ENCODE measurements at places on chromosomes 16 and 17.

- no peak for DNase-seq
Measured at GRCh38 chr17:62902531-62903220, 63.4 kb upstream of the TANC2 start.

DNA sequence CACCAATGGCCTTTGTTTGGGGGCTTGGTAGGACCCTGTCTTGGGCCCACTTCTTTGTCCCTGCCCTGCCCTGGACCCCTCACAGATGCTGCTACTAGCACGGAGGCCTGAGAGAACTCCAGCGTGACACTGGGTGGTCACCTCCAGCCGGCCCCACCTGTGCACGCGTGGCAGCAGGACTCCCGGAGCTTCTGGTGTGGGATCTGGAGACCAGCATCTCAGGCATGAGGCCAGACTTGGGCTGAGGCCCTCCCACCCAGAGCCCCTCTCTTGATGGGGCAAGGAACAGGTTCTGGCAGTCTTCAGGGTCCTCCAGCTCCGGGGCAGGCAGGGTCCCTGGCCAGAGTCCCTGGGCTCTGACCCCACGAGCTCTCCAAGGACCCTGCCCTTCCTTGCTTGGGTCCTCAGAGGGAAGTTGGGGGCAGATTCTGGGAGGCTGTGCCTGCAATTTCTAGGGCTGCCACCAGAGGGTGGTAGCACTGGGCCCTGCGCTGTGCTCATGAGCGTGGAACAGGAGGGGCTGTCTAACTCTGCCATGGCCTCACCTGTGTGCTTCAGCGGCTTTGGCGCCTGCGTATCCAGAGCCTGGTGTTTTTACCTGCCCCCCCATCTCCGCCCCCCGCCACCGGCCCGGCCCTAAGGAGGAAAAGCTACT lies 3.1 kb upstream of the BAIAP3 start:
- no peak for DNase-seq

DNA sequence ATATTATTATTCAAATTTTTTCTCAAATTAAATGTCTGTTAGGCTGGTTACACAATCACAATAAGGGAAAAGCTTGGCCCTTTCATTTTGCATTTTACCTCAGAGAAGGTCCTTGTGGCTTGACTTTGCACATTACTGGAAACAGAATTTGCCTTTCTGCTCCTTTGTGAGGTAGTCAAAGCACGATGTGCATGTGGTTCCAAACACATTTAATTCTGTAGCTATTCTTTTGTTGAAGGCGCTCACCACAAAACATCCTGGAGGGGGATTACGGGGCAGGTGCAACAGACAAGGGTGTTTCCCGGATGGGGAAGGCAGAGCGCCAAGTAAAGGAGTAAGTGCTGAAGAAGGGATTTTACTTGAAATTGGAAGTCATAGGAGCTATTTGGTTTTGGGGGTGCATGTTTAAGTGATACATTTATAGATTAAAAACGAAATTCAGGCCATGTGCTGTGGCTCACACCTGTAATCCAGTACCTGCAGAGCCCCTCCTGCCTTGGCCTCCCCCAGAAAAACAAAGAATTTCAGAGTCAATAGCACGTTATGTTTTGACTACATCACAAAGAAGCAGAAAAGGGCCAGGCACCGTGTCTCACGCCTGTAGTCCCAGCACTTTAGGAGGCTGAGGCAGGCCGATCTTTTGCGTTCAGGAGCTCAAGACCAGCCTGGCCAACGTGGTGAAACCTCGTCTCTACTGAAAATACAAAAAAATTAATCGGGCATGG lies 31.2 kb upstream of the TENT4B start:
- no peak for DNase-seq

DNA sequence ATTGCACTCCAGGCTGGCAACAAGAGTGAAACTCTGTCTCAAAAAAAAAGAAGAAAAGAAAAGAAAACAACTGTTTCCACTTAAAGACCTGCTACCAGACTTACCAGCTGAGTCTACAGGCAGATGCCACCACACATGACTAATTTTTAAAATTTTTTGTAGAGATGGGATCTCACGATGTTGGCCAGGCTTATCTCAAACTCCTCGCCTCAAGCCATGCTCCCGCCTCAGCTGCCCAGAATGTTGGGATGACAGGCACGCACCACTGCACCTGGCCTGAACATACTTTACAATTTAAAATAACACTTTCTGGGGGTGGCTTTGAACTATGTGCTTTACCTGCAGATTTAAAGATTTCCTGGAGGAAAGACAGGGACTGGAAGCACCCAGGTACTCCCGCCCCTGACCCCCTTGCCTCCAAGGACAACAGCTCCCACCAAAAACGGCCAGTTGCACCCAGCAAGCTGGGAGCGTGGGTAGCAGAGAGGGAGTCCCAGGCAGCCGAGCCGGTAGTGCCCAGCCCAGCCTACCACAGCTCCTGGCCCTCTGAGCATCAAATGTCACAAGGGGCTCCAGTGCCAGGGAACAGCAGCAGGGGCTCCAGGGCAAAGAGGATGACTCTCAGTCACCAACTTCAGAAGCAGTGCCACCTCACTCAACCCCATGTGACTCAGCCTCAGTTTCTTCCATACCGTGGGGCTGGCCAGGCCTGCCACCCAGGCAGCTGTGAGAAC lies 262.9 kb downstream of the PARN start:
- DNase-seq, result no peak

DNA sequence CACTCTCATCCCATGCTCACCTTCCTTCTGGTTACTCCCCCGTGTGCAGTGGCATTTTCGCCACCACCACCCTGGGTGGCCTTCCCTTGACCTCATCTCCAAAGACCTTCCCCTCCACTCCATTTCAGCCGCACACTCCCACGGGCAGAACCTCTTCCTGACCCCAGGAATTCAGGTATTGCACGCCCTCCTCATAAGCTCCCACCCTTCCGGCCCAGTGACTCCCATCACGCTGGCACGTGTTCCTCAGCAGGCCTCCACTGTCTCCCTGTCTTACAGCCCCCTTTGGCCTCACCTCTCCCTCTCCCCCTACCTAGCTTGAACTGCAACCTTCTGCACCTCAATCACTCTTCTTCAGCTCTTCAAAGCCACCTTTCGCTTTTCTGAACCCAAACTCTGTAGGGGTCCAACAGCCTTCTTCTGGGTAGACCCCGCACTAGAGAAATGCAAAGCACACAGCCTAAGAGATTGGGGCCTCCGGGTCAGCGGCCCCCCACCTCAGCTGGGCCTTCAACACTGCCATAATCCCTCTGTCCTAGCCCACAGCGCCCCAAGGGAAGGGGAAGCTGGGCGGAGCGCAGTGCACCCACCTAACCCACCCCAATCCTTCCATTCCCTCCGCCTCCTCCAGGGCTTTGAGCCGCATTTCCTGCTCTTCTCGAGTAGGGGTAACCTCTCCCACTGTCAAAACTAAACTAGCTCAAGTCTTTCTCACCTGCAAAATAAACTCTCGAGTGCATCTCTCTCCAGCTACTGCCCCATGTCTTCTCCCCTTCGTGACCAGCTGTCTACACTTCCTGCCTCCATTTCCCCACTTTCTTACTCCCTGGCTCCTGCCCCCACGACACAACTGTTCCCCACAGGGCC lies 1.7 kb upstream of the TMEM97 start:
- DNase-seq, result no peak

DNA sequence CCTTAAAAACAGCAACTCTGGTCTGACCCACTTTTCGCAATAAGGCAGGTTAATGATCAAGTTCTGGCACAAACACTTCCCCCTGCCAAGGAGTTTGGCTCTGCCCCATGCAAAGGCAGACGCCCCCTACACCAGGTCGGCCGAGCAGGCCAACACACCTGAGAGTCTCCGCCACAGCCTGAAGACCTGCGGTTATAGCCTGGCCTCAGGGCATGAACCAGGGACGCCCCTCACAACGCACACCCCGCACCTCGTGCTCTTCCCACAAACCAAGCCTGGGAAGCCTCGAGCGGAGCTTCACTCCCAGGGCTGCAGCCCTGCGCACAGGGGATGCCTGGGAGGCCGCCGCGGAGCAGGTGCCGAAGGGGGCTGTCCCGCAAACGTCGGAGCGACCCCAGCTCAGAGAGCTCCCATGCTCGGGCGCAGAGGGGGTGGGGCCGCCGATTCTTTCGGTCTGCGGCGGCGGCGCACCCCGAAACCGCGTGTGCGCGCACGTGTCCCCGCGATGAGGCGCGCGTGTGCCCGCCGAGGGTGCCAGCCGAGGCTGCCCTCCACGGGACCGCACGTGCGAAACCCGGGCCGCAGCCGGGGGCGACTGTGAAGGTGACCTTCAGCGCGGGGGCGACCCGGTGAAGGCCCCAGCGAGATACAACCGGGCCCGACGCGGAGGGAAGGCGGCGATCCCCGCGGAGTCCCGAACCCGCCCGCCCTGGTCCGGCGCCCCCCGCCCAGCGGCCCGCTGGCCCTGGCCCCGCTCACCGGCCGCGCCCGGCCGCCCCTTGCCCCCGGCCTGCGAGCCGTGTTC lies 559 bp downstream of the CLUH start:
- no peak for DNase-seq

DNA sequence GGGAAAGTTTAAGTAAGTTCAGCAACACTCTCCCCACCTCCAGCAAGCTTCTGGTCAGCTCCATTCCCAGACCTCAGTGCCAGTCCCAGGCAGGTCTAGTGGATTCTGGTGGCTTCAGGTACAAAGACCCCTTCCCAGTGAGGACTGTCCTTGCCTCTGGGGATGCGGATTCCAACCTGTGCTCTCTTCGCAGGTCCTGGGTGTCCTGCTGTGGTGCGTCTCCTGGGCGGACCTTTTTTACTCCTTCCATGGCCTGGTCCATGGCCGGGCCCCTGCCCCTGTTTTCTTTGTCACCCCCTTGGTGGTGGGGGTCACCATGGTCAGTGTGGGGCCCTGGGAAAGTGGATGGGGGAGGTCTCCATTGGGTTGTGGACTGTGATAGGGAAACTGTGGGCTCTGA lies 21.8 kb downstream of the ABCC3 start:
- no peak for DNase-seq

DNA sequence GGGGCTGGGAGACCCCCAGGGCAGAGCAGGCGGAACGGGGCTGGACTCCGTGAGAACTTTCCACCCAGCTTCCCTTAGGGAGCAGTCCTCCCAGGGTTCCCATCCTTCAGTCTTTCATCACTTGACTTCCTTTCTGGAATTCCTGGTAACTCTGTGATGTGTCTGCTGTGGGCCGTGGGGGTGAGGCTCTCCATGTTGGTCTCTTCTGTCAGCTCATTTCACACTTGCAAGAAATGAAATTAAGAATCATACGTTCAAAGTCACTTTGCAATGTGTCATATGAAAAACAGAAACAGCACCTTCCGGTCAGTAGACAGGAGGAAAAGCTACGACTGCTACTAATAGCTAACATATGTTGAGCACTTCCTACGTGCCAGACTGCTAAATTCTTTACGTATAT lies 5.4 kb upstream of the BBS2 start:
- no peak for DNase-seq

DNA sequence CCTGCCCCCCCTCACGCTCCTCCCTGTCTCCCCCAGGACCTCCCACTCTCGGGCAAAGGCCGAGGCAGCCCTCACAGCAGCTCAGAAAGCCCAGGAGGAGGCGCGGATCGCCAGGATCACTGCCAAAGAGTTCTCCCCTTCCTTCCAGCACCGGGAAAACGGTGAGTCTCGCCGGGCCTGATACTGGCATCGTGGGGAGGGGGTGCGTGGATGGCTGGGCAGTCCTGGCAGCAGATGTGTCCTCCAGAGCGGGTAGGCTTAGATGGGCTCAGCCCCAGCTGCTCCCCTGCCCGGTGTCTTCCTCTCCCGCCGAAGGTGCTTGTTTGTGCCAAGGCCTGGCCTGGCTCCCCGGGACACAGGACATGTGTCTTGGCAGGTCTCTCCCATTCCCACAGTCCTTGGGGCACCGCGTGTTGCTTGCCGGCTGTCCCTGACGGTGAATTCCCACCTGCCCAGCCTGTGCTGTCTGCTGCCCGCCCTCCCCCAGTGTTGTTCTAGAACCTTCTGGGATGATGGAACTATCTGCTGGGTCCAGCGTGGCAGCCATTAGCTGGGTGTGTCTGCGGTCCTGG lies 81.6 kb downstream of the KLHDC4 start:
- DNase-seq, result no peak

GRCh38 chr16:68700831-68701230 lies 36.3 kb upstream of the CDH1 start:
- no peak for DNase-seq

DNA sequence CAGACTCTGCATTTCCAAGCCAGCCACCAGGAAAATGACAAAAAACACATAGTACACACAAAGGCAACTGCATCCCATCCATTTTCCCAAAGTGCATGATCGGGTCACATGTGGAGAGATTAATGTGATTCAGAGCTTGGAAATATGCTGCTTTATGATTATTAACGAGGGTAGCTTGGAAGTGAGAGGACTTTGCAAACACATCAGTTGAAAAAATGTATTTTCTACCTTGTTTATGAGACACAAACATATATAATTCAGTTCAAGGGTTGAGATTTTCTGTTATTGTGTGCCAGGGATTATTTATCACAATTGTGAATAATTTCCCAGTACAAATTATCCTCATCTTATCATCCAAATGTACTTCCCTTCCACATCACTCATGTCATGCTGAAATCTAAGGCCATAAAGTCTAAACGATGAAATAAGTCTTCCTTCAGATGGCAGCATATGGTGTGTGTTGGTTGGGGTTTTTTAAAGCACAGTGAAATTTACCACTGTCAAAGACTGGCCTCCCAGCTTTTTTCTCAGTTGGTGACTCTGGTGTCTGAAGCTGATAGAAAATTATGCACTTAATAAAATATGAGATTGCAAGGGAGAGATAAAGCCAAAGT lies 104.7 kb upstream of the ADAMTS18 start:
- no peak for DNase-seq

DNA sequence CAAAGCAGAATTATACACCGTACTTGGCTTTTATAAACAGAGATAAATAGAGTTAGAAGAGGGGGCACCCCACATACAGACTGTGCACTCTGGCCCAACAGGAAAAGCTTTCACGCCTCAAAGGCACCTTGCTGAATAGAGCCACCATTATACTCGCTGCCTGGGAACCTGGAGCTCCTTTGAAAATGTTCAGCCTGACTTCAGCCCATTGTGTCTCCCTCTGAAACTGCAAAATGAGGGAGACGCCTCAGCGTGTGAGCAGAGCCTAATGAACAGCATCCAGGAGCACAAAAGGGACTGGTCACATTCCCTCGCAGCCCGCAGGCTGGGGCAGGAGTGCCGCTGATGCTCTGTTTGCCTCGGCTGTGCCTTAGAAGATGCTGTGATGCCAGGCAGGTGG lies 46.3 kb downstream of the ABCC12 start:
- no peak for DNase-seq

DNA sequence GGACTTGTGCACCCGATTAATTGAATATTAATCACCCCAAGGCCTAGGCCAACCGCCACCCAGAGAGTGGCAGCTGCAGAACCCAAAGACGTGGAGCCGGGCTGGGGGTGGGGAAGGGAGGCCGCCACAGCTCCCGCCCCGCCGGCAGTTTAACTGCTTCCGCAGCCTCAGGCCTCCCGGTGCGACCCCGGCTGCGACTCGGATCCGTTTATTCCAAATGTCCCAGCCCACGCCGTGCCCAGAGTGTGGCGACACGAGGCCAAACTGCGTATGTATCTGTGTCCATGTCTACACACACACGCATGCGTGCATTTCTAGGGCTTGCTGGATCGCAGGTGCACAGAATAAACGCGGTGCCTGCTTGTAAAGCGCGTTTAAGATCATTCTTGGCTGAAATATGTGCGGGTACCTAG lies 802 bp upstream of the TOB1 start:
- DNase-seq, result no peak

GRCh38 chr17:65896889-65897288 lies 295.0 kb downstream of the CEP112 start:
- DNase-seq, result no peak

GRCh38 chr16:9251026-9251425 lies 159.6 kb downstream of the HAPSTR1 start:
- no peak for DNase-seq

GRCh38 chr17:6047966-6048365 lies 22.2 kb upstream of the WSCD1 start:
- DNase-seq, result no peak

- DNase-seq, result no peak
Measured at GRCh38 chr16:24357511-24357910, 101.4 kb downstream of the CACNG3 start.
